ENCODE measurements at places on chromosomes 1 and 21.

- DNase-seq: no peak
These were observed 25.5 kb downstream of the ADAMTS5 start for GRCh38 chr21:26941421-26941820.

GRCh38 chr1:202575918-202576653 lies 134.2 kb downstream of the SYT2 start:
- DNase-seq: peak; percentile 77

DNA sequence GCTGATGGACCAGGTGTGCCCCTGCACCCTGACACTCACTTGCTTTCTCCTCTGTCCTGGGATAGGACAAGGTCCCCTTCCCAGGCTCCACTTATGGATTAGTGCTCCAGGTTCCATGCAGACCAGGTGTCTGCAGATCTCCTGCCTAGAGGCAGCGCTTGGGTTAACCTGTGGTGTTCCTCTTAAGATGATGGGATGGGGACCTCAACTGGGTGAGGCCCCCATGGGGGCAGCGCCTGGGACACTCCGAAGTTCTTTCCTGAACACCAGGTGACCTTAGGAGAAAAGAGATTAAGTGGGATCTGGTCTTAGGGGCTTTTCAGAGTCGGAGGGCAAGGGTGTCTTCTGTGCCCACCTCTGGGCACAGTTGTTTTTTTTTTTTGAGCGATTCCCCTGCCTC lies 21.2 kb downstream of the TNNT2 start:
- no peak for DNase-seq

- no peak for DNase-seq
These were observed 7.3 kb upstream of the PIGV start for GRCh38 chr1:26780344-26780957.

All from ELR (cell line).